ENCODE measurements at places on chromosomes 12 and 14. TPM values are rescaled to one million over a fixed set of nuclear protein-coding genes. Genes with fewer than 3 reads are reported as not detected.

The TOMM20L gene
- polyA plus RNA-seq: not detected

The AKAP5 gene
- 2.6 TPM for polyA plus RNA-seq

The ARHGDIB gene
- 7.7 TPM for polyA plus RNA-seq

The SCN8A gene
- 14.2 TPM for polyA plus RNA-seq

The PLEKHH1 gene
- polyA plus RNA-seq: 32.1 TPM

The ALX1 gene
- 0.43 TPM for polyA plus RNA-seq

The SPIC gene
- not detected for polyA plus RNA-seq

The ANO4 gene
- polyA plus RNA-seq: 11.1 TPM

The ARF6 gene
- 24.1 TPM for polyA plus RNA-seq

The SNRPF gene
- 47.8 TPM for polyA plus RNA-seq

The RAPGEF3 gene
- 1.5 TPM for polyA plus RNA-seq

The CLEC4C gene
- not detected for polyA plus RNA-seq

The TAS2R13 gene
- polyA plus RNA-seq: 0.52 TPM

The ASB2 gene
- not detected for polyA plus RNA-seq

The ADCY4 gene
- polyA plus RNA-seq: not detected

The CD27 gene
- polyA plus RNA-seq: not detected

The DENND5B gene
- 23.8 TPM for polyA plus RNA-seq

The SERPINA10 gene
- not detected for polyA plus RNA-seq

The PLXNC1 gene
- polyA plus RNA-seq: 76.3 TPM

The GNB3 gene
- 18.8 TPM for polyA plus RNA-seq

Measured in neural cell (in vitro differentiated cells).